NCI-H748 treated with DMSO at 0.1 percent for 48 hours (cell line): ENCODE measurements at places on chromosomes 4 and X.
A peak's percentile ranks its signal among the peaks of the same experiment; 100 is the strongest.

DNA sequence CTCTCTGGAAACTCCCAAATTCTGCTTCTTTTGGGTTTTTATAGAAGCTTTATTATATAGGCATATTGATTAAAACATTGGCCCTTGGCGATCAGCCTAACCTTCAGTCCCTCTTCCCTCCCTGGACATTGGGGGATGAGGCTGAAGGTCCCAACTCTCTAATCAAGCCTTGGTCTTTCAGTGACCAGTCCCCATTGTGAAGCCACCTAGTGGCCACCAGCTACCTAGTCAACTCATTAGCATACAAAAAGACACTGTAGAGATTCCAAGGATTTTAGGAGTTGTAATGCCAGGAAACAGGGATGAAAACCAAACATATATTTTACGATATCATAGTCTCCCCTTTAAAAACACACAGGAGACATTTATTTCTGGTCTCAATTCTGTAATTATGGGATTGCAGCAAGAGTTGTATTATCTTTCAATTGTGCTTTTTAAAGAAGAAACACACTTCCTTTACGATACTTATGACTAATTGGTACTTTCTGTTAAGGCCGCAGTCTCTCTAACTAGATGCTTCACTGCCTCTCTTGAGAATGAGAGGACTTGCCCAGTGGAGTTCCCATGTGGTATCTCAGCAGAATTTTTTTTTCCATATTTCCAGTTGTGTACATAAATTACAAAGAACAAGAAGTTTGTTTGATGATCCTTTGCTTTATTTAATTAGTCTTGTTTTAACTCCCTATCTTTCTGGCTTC, 58.2 kb downstream of the WDR17 start:
- DNase-seq: no peak

- DNase-seq: no peak
Measured at GRCh38 chrX:36909676-36910030, 98.5 kb upstream of the FAM47C start.

DNA sequence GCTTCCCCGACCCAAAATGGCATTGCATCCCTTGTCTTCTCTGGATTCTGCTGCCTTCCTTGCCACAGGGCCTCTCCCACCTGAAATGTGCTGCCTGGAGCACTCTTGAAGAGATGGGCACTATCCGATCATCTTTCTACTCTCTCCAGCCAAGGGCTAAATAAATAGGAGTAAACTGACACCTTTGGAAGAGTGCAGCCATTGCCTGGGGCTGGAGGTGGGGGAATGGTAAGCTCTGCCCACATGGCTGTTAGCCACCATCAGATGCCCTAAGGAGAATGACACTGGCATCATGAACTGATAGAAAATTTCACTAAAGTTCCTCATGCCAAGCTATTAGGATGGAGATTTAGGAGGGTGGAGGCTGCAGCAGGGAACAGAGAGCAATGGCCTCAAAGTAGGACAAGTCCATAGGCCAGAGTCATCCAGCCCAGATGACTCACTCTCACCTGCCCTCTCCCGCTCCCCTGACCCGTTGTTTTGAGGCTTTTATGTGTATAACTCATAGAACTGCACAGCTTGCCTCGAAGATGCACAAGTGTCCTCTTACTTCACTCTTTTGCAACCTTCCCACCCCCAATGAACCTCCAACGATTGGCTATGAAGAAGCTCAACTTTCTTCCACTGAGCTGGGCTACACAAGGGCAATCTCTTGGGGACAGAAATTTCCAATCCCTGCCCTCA, 822 bp upstream of the PFKFB1 start:
- DNase-seq: no peak

DNA sequence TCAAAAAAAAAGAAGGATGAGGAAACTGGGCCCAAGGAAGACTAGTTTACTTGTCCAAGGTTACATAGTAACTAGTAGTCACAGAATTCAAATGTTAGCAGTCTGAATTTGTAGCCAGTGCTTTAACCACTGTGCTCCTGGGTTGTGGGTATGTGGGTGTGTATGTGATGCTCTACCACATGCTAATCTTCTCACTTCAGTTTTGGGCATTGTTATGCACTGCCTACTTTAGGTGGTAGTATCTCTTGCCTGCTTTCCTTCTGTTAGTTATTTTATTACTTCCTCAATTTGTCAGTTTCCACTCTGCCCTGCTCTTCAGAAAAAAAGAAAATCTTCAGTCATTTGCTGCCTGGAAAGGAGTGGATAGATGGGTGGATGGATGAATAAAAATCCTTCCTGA, 219.2 kb downstream of the RPA4 start:
- no peak for DNase-seq

- no peak for DNase-seq
Measured at GRCh38 chrX:37776987-37777325, 2.9 kb upstream of the CYBB start.

GRCh38 chrX:114058988-114059418, 524.9 kb upstream of the HTR2C start:
- DNase-seq: no peak

DNA sequence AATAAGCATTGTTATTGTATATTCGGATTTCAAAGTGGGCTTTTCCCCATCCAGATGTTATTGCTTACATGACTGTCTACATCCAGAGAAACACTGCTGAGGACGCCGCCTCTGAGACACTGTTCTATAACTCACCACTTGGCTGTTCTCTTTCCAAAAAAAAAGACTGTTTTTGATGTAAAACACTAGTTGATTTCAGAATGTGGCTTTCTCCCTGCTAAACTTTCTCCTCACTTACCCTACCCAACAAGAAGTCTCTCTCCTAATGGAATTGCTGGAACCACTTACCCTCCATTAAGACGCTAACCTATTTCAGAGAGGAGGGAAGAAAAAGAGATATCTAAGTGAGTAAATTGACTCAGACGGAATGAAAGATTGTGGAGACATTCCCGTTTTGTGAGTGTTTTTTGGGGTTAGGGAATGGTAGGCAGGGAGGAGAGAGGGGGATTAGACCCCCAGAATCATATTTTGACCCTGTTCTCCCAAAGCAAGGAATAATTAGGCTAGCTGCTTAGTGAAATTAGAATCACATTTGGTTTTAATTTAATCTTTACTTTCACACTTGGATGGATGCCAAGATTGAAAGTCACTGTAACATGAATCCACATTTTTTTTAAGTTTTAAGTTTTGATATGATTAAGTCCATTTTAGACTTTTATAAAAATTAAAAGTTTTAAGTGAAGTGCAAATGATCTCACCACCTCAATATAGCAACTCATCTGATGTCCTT, 174.9 kb downstream of the CHIC2 start:
- no peak for DNase-seq

GRCh38 chrX:115362334-115363095, 73.0 kb downstream of the LUZP4 start:
- DNase-seq: peak; percentile 8

- DNase-seq: no peak
Measured at GRCh38 chr4:3369781-3370674, 71.7 kb upstream of the HGFAC start.

- no peak for DNase-seq
Measured at GRCh38 chr4:94689155-94689860, 68.4 kb upstream of the BMPR1B start.

- no peak for DNase-seq
Measured at GRCh38 chr4:26255989-26256388, 64.8 kb upstream of the RBPJ start.

DNA sequence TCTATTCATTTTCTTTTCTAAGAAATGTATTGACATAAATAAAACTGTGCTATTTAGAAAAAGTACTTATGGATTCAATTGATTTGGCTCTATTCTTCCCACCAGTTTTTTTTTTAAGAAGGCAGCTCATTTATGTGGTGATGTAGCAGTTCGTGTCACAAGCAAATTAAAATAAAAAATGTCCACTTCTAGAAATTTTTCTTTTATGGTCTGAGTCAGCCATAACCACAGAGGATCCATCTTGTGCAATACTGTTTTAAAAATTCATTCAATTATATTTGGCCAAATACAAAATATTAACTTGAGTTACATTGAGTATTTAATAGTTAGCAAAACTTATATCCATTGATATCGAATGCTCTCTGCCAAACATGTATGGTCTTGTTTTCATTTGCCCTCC, 207.9 kb upstream of the FAT1 start:
- DNase-seq: no peak

DNA sequence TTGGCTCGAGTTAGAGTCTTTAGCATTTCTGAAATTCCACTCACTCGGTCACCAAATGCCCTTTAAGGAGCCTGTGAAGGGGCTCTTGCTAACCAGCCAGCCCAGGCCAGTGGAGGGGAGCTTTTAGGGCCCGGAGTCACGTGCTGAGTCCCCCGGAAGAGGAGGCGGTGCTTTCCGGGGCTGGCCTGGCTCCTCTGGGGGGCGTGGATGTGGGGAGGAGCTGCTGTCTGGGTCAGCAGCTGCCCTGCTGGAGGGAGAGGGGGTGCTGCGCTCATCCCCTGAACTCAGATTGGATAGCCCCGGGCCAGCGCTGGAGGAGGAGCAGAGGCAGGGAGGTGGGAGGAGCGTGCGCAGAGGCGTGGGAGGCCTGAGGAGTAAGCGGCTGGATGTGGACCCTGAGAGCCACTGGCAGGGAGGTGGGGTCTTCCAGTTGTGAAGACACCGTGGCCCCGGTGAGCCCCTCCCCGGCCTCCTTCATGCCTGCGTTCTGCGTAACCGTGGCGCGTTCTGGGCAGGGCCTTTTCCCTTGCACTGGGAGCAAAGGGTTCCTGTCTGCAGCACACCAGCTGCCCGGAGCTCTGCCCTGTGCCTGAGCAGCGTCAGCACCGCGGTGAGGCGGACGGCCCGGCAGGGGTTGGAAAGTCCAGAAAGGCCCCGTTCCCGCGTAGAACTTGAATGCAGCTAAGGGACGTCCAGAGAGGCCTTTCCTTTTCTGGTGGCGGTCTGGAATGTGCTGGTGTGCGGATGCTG, 19.7 kb downstream of the MAEA start:
- DNase-seq: no peak

- DNase-seq: no peak
Measured at GRCh38 chrX:18203631-18204030, 17.1 kb downstream of the BEND2 start.

- no peak for DNase-seq
Measured at GRCh38 chr4:123469696-123470095, 73.1 kb downstream of the SPRY1 start.
